ENCODE measurements at places on chromosomes 2 and 18.

DNA sequence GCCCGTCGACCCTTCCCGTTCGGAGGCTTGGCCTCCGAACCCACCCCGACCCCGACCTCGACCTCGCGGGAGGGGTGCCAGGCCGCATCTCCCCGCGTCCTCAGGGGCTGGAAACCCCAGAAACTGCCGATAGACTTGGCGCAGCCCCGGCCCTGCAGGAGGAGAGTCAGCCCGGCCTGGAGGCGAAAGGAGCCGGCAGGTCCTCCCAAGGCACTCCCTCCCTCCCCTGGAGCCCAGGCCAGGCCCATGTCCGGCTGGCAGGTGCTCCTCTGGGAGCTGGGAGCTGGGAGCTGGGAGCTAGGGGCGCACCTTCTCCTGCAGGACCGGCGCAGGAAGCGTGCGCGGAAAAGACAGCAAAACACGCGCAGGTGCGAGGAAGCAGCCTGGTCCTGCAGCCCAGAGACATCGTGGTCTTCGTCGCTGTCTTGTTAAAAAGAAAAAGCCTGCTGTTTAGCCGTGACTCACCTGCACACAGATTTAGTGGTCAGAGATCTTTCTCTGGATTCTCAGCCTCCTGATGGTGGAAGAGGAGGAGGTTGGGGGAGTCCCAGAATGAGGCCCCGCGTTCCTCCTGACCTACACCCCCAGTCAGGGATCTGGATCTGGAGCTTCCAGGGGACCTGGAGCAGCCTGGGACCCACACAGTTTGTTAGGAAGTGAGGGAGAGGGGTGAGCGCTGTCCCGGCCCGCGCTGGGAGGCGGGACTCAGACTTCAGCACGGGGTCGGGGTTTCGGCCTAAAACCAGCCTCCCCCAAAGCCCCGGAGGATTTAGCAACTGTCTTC lies 660 bp upstream of the MBP start:
- H3K4me1 ChIP-seq, result no peaks in the 10 kb centered on the region
- peak overlapping the region; percentile 97 for H3K27ac ChIP-seq
- peak overlapping the region; percentile 86 for H3K4me3 ChIP-seq
- H3K36me3 ChIP-seq, result no peaks in the 10 kb centered on the region

GRCh38 chr2:46091004-46091403 lies 206.2 kb upstream of the EPAS1 start:
- H3K27me3 ChIP-seq, result no peaks in the 10 kb centered on the region
- H3K27ac ChIP-seq, result peak overlapping the region; percentile 42
- H3K4me3 ChIP-seq, result no peak overlapping the region
- H3K36me3 ChIP-seq, result peaks cover 8% of the 10 kb centered on the region

DNA sequence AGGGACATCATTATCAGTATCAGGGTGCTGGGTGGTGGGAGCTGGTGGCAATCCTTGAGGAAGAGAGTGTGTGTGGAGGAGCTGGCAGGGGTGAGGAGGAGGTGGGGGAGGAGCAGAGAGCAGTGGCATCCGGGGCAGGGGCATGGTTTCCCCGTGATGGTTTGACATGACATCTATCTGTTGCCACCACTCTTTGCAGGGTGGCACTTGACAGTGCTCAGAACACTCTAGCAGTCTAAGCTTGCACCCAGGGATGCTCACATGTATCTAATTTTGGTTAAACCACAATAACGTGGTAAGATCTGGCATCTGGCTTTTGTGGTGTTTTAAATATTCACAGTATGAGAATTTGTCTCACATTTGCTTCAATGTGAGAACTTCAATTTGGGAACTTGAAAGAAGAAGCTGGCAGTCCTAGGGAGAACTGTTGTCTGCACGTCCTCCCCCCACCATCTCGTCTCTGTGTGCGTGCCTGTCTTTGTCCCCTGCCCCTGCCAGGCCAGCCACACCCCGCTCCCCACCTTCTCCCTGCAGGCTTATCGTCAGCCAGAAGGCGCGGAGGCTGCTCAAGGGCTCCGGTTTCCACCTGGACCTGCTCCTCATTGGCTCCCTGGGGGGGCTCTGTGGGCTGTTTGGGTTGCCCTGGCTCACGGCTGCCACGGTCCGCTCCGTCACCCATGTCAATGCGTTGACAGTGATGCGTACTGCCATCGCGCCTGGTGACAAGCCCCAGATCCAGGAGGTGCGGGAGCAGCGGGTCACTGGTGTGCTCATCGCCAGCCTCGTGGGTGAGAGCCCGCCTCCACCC lies 11.7 kb downstream of the SLC4A3 start:
- peaks cover 58% of the 10 kb centered on the region for H3K36me3 ChIP-seq
- DNase-seq, result no peak
- no peaks in the 10 kb centered on the region for H3K4me1 ChIP-seq
- H3K27ac ChIP-seq, result peak overlapping the region; percentile 98

DNA sequence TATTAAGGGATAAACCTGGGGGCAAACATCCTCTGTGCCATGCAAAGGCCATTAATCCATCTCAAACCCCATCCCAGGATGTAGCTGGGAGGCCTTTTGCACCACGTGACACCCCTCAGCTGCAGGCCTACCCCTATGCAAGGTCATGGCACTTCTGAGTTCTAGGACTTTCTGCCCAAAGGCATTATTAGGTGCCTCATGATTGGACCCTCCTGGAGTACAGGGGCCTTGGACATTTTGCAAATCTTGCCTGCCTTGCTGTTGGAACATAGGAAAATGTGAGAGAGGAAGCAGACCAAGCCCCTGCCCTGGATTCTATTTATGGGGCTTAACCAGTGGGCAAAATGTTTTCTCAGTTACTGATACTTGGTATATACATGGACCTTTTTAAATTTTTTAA lies 44.2 kb upstream of the NFU1 start:
- no peak for DNase-seq
- peaks cover 19% of the 10 kb centered on the region for H3K36me3 ChIP-seq
- H3K4me1 ChIP-seq, result no peaks in the 10 kb centered on the region
- no peaks in the 10 kb centered on the region for H3K27me3 ChIP-seq
- no peak overlapping the region for H3K27ac ChIP-seq

GRCh38 chr18:31996007-31996406 lies 22.6 kb upstream of the RNF125 start:
- no peak overlapping the region for H3K4me3 ChIP-seq
- H3K36me3 ChIP-seq, result no peaks in the 10 kb centered on the region
- H3K27me3 ChIP-seq, result no peaks in the 10 kb centered on the region
- H3K4me1 ChIP-seq, result peaks cover 18% of the 10 kb centered on the region

DNA sequence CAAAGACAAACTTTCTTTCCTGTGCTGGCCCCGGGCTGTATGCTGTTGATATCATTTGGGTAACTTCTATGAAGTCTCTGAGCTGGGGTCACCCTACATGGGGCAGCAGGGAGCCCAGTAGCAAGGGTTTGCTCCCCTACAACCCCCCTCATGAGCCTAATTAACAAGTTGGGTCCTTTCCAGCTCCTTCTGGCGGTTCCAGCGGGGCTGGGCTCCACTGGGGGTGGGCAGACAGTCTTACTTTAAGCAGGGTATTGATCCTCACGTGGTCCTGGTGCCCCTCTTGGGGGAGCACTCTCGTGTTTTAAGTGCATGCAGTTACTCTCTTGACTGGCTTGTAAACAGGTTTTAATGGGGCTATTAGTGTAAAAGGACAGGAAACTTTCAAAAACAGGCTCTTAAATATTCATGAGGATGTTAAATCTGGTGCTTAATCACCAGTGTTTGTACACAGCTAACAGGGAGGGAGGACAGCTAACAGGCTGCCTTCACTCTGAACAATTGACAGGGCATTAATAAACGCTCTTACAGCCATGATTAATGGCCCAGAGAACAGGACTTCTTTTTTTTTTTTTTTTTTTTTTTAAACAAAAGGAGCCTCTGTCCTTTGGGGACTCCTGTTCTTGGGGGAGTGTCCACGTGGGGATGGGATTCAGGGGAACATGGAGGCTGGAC lies 36.6 kb upstream of the SKOR2 start:
- no peak for DNase-seq
- no peak overlapping the region for H3K27ac ChIP-seq
- no peak overlapping the region for H3K4me3 ChIP-seq

GRCh38 chr2:97654791-97655190 lies 8.9 kb downstream of the COX5B start:
- DNase-seq, result no peak
- H3K27ac ChIP-seq, result no peak overlapping the region
- H3K27me3 ChIP-seq, result no peaks in the 10 kb centered on the region
- H3K4me3 ChIP-seq, result no peak overlapping the region
- no peaks in the 10 kb centered on the region for H3K4me1 ChIP-seq

- H3K27me3 ChIP-seq, result no peaks in the 10 kb centered on the region
- H3K27ac ChIP-seq, result no peak overlapping the region
- no peaks in the 10 kb centered on the region for H3K36me3 ChIP-seq
Measured at GRCh38 chr2:36562973-36563532, 34.9 kb downstream of the FEZ2 start.

DNA sequence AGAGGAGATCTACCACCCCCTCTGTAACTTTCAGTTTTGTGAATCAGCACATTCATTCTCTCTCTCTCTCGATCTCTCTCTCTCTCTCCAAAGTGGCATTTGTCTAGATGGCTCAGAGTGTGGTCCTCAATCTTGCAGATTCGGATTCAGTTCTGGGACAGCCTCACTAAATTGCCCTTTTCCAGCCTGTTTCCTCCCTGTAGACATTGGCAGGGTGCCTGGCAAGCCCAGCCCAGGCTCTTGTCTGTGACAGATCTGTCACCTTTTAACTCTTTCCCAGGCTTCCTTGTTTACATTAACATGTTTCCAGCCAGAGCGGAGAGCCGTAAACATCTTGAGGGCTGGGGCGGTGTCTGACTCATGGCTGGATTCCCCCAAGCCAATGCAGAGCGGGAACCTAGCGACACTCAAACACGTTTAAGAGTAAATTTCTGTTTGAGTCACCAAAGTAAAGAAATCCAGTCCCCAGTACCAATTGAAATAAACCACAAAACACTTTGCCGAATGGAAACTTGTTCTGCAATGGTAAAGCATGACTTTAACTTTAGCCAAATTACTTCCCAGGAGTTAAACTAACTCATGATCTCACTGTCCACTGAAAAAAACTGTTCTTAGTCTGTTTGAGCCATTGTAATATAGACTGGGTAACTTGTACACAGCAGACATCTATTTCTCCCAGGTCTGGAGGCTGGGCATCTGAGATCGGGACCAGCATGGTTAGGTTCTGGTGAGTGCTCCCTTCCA lies 6.6 kb upstream of the CYP27C1 start:
- H3K36me3 ChIP-seq, result no peaks in the 10 kb centered on the region
- H3K27ac ChIP-seq, result no peak overlapping the region
- no peaks in the 10 kb centered on the region for H3K4me1 ChIP-seq
- DNase-seq, result no peak
- no peaks in the 10 kb centered on the region for H3K27me3 ChIP-seq

DNA sequence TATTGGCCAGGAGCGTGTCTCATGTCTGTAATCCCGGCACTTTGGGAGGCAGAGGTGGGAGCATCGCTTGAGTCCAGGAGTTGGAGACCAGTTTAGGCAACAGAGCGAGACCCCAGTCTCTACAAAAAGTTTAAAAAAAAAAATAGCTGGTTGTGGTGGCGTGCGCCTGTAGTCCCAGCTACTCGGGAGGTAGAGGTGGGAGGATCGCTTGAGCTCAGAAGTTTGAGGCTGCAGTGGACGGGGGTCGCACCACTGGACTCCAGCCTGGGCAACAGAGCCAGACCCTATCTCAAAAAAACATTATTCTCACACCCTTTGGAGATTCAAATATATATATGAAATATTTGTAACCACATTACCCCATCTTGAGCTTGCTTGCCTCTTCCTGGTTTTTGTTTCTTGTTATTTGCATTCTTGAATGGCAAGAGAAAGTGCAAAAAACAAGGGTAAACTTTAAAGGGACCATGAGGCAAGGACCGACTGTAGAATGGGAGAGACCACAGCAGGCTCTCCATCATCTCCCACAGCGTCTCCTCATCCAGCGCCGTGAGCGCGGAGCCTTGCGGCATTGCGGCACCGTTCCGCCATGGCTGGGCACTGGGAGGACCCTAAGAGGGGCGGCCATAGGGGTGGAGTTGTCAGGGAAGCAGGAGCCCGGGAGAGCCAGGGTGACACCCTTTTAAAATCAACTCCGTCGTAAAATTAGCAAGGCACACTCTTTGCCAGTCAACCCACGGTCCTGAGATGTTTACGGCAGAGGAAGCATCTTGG lies 1.4 kb downstream of the ELP2 start:
- H3K4me3 ChIP-seq, result peak overlapping the region; percentile 83
- no peaks in the 10 kb centered on the region for H3K36me3 ChIP-seq
- DNase-seq, result no peak
- H3K27ac ChIP-seq, result no peak overlapping the region
- no peaks in the 10 kb centered on the region for H3K27me3 ChIP-seq
- no peaks in the 10 kb centered on the region for H3K4me1 ChIP-seq

- no peaks in the 10 kb centered on the region for H3K4me1 ChIP-seq
- no peak for DNase-seq
- H3K4me3 ChIP-seq, result no peak overlapping the region
- no peaks in the 10 kb centered on the region for H3K27me3 ChIP-seq
Measured at GRCh38 chr2:70523996-70524965, 29.3 kb downstream of the TGFA start.

DNA sequence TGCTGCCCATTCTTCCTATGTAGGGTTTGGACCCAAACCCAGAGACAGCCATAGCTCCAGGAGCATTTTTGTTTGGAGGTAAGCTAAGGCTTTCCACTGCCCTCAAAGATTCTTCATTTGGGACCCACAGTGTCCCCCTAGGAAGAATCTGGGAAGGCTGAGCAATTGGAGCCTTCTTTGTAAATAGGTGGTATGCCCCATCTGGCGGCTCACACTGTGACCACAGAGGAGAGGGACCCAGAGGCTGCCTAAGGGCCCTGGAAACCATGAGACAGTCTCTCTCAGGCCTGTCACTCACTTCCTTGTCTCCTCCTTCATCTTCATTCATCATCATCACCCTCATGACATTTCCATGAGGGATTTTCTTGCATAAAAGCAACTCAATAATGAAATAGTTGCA lies 215.4 kb upstream of the OSR1 start:
- H3K4me3 ChIP-seq, result no peak overlapping the region
- DNase-seq, result no peak
- H3K27me3 ChIP-seq, result no peaks in the 10 kb centered on the region
- H3K36me3 ChIP-seq, result no peaks in the 10 kb centered on the region

DNA sequence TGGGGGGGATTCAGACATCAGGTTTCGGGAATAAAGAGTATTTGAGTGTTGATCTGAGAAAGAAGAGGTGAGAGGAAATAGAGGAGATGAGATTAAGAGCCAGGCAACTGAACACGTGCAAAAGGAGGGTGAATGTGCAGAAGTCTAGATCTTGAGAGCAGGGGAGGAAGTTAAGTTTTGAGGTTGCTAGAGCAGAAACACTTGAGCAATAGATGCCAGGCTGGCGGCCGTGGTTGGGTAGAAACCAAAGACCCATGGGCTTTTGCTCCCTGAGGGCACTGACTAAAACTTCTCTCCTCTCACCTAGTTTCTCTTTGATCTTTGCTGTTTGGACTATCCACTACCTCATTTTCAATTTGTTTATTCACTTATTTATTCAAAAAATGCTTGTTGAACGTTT lies 116.0 kb downstream of the CDC42EP3 start:
- DNase-seq, result no peak
- no peak overlapping the region for H3K4me3 ChIP-seq
- H3K36me3 ChIP-seq, result no peaks in the 10 kb centered on the region
- H3K27me3 ChIP-seq, result no peaks in the 10 kb centered on the region
- no peaks in the 10 kb centered on the region for H3K4me1 ChIP-seq
- no peak overlapping the region for H3K27ac ChIP-seq

GRCh38 chr2:237472909-237473877 lies 13.9 kb upstream of the MLPH start:
- peaks cover 3% of the 10 kb centered on the region for H3K4me1 ChIP-seq
- no peak overlapping the region for H3K4me3 ChIP-seq
- no peak for DNase-seq
- no peaks in the 10 kb centered on the region for H3K27me3 ChIP-seq

Measured in right atrium auricular region (tissue), 2 donors.